ENCODE measurements at places on chromosomes 7 and 10.
A peak's percentile ranks its signal among the peaks of the same experiment; 100 is the strongest.

- DNase-seq = no peak
Measured at GRCh38 chr10:32616438-32616837, 170.5 kb downstream of the CCDC7 start.

DNA sequence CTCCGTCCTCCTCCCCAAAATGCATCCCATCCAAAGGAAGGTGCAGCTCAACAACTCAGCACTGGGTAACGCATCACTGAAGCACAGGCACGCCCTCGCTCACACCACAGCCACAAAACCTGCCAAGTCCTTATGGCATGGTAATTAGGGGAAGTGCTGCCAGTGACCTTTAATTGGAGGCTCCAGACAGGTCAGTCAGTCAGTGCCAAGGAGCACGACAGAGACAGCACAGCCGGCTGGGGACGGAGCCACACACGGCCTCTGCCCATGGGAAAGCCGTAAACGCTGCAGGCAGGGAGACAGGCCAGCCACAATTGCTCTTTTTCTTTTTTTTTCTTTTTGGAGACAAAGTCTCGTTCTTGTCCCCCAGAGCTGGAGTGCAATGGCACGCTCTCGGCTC lies 146.5 kb downstream of the MAD1L1 start:
- DNase-seq = no peak

DNA sequence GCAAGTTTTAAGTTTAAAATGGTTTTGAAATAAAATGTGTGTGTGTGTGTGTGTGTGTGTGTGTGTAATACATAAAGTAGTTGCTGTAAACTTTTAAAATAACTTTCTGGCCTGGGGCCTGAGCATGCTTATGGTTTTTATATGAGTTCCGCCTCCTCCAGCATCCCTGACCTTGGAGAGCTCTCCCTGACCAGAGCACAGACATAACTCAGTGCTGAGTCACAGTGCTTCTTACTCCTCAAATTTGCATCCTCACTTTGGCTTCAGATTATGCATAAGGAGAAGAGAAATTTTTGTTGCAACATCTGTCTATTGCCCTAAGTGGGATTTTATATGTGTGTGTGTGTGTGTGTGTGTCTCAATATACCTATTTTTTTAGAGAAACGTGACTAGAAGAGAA lies 200.8 kb downstream of the ELMO1 start:
- no peak for DNase-seq

GRCh38 chr7:46391231-46392201 lies 470.4 kb upstream of the IGFBP3 start:
- DNase-seq = no peak

DNA sequence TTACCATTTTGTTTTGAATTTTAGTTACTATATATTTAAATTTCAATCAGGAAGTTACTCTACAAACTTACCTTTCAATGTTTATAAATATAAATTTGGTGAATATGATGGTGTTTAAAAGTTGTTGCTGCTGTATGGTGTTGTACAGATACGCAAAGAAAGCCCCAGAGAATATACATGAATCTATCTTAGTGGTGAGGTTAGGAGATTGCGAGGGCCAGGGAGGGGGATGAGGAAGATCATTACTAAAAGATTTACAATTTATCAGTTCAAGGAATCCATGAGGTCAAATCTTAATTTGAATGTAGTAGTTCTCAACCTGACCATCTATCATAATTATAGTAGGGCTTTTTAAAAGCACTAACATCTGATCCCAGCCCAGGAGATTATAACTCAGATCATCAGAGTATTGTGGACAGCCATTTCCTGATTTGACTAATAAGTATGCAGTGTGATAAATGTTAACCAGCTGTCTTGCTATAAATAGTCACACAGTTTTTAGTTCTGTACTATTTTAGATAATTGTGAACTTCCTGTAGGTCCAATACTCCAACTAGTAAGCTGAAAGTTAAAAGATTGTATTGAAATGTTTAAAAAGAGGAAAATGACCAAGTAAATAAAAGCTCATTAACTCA lies 23.6 kb downstream of the FAM3C start:
- no peak for DNase-seq

DNA sequence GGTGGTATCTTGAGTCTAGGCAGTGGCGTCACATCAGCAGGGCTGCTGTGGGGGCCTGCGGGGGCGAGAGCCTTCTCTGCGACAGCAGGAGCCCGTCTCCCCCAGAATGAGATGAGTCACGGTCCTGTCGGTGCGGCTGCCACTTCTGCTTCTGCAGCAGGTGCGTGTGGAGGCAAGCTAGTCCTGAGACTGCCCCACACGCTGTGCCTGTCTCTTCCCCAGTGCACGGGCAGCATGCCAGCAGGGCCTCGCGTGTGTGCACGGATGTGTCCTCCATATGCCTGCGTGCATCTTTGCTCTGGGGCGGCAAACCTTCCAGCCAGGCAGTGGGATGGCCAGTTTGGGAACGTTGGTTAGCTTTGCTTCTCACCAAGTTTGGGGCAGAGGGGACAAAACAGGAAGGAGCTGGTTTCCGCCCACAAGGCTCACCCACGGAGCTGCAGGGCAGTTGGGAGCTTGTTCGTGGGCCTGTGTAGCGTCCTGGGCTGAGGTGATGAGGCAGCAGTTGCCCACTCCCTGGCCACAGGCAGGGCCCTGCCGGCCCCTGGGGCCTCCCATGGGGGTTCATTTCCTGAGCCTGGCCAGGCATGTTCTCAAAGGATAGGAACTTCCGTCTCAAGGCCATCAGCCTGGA lies 60.8 kb upstream of the PPIF start:
- DNase-seq = peak; percentile 68

DNA sequence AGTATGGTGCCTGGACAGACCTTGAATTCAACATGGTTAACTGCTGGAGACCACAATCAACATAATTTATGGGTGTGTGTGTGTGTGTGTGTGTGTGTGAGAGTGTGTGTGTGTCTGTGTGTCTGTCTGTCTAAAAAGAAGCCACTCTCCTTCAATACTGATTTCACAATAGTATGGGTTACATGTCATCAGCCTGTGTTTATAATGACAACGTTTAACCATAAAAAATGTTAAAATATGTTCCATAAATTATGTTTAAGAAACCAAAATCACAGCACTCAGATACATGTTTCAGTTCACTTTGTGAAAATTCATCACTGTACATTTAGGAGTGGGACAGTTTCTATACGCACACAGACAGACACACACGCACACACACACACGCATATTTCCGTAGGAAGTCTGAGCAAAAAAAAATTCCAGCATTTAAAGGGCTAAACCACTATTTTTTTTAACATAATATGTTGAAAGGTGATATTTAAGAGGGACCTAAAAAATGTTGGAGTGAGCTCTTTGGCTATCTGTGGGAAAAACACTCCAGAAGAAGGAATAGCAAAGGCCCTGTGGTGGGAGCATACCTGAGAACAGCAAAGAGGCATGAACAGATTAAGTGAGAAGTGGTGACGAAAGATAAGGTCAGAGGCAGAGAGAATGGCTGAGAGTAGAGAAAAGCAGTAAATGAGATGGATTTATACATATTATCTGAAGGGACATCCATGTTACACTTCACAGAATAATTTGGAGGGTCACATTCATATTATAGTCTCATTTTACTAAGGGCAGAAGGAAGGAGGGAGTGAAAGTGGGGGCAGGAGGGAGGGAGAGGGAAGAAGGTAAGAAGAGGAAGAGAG lies 10.9 kb downstream of the PDZD8 start:
- no peak for DNase-seq

- no peak for DNase-seq
Measured at GRCh38 chr10:7649673-7650300, 17.0 kb downstream of the ITIH5 start.

GRCh38 chr10:87739703-87740102 lies 78.3 kb downstream of the ATAD1 start:
- DNase-seq = no peak

GRCh38 chr10:37711617-37712488 lies 145.6 kb downstream of the ZNF248 start:
- no peak for DNase-seq

GRCh38 chr7:134045716-134046115 lies 81.4 kb upstream of the LRGUK start:
- DNase-seq = no peak

DNA sequence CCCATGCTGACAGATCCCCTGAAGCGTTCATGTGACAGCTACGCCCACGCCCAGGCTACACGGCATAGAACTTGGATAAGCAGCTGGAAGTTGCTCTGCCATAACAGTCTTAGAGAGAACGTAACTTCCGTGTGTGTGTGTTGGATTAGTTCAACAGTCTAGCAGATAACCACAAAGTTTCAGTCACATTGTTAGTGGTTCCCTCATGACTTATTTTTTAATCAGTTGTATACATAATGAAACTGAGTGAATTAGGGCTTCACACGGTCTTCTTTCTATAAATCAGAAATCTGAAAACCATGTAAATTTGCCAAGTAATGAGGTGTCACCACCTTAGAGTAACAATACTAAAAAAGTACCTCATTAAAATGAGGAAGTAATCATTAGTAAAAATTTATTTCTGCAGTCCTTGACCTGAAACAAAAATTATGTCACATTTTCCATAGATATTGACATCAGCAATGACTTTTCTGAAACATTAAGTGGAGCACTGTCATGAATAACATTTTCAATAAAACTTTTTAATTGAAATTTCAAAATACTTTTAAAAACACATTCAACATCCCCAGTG lies 21.7 kb upstream of the MACC1 start:
- no peak for DNase-seq

GRCh38 chr7:141073641-141074161 lies at the start of gene TMEM178B:
Gene TMEM178B, plus strand, starts transcription at chr7:141074064.
- DNase-seq = no peak

- no peak for DNase-seq
Measured at GRCh38 chr10:111440501-111440900, 363.7 kb downstream of the ADRA2A start.

DNA sequence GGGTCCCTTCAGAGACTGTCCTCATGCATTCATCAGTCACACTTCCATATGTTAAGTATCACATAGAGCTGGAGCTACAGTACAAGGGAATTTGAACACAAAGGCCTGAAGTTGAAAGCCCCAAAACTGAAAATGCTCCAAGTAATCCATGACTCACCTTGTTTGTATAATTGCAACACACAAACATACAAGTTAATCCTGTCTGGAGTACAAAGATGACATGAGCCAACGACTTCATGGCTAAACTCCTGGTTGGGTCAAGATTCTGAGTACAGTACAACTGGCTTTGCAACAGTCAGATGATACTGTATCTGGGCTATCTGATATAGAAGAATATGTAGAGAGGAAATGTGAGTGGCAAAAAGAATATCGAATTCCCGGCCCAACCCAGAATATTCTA lies 73.1 kb upstream of the AASS start:
- DNase-seq = no peak

DNA sequence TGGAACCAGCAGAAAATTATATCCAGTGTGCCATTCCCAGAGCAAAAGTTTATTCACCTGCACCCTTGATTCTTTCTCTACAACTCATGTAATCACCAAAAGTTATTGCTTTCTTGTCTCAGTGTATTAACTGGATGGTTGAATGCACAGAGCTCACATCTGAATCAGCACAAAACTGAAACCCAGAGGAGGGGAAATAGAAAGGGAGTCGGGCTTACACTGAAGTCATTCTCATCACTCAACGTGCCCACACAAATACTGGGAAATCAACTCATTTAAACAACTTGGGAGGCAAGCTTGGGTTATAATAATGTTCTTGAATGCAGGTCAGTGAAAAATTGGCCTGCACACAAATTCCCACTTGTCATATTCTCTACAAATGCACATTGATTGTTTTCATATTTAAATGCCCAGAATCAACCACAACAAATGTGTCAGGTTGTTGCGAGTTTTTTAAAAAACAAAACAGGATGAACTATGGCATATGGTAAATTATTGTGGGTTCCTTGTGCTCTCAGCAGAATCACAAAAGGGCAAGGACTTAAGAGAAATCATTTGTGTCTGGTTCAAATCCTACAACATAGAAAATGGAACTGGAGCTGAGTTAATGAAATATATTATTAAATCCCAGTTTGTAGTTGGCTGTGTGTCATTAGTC lies 125.9 kb upstream of the NOBOX start:
- no peak for DNase-seq

GRCh38 chr7:144497282-144497681 lies 93.8 kb upstream of the NOBOX start:
- DNase-seq = no peak

GRCh38 chr10:96188421-96188820 lies 58.3 kb downstream of the ZNF518A start:
- DNase-seq = no peak

- no peak for DNase-seq
Measured at GRCh38 chr7:22726907-22727713, at the start of gene IL6. Gene IL6, plus strand, starts transcription at chr7:22727200. Its CDS starts 63 bp downstream, at chr7:22727263.

GRCh38 chr7:83930262-83930661 lies 264.3 kb downstream of the SEMA3A start:
- DNase-seq = no peak

GRCh38 chr10:49734676-49735075 lies 27.4 kb downstream of the OGDHL start:
- no peak for DNase-seq

GRCh38 chr10:17049195-17049594 lies 80.4 kb downstream of the CUBN start:
- DNase-seq = no peak

GRCh38 chr10:67156239-67156638 lies 230.4 kb downstream of the LRRTM3 start:
- no peak for DNase-seq

DNA sequence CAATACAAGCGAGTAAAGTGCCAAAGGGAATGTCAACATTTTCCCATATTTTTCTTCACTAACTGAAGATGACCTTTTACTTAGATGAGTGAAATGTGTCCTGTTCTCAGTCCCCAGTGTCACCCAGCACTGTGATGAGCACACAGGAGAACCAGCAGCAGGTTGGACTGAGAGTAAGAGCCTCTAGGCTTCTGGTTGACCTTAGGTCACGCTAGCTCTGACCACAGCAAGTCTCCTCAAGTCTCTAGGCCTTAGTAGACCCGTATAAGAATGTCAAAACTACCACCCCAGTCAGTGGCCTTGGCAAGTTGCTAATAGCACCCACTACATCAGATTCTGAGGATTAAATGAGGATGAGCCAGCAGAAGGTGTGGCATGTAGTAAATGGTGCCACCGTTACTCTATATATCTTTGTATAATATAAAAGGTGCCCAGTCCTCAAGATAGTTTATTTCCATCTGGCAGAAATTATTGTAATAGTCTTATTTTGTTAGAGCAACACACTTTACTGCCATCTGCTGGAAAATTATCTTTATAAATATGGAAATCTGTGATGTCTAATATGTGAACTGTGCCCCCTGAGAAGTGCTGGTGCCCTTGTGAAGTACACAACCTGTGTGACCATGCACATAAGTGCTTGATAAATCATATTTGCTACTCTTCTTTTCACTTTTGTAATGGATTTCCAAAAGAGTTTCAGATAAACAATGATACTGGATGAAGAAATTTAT lies 75.7 kb downstream of the SPAG6 start:
- DNase-seq = no peak
